ENCODE measurements at places on chromosomes 16 and 17.

DNA sequence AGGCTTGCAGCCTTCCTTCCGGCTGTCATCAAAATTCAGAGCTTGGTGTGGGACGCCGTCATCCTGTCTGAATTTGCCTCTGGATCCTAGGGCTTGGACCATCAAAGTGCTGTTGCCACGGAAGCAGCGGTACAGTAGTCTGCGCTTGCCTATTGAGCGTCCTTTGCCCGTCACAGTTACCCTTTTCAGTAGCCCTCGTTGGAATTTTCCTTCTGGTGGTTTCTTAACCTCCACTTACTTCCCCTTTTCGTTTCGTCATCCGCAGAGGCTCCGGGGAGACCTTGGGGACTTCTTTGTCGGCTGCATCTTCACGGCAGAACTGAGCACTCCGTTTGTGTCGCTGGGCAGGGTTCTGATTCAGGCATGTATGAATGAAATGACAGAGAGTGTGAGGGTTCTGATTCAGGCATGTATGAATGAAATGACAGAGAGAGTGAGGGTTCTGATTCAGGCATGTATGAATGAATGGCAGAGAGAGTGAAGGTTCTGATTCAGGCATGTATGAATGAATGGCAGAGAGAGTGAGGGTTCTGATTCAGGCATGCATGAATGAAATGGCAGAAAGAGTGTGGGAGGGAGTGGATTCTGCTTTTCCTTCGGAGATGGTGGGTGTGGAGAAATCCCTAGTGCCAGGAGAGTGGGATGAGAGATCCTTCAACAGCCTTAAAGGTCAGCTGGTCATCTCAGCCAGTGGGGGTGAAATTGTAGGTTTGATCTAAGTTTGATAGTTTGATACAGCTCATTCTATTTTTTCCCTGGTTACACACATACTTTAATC is 8.0 kb downstream of the TLCD3A start:
- H3K4me1 ChIP-seq: peaks cover 23% of the 10 kb centered on the region
- peak overlapping the region; percentile 78 for H3K27ac ChIP-seq

DNA sequence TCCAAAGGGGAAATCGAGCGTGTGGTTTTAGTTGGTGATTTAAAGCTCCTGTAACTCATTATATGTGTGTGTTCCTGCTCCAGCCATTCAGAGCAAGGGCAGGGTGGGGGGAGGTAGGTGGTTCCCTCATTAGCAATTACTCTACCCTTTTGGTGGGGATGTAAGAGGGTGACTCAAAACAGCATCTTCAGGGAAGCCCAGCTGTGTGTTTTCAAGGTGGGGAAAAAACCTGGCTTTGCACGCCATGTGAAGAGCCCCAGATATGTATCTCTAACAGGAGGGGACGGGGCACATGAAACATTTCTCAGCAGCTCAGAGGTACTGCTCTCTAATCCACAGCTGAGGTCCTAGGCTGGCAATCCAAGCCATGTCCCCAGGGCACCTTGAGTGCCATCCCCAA is 241.3 kb upstream of the ZFHX3 start:
- H3K4me3 ChIP-seq: no peak overlapping the region
- peak; percentile 2 for DNase-seq
- H3K4me1 ChIP-seq: no peaks in the 10 kb centered on the region
- H3K36me3 ChIP-seq: no peaks in the 10 kb centered on the region
- H3K27me3 ChIP-seq: no peaks in the 10 kb centered on the region

DNA sequence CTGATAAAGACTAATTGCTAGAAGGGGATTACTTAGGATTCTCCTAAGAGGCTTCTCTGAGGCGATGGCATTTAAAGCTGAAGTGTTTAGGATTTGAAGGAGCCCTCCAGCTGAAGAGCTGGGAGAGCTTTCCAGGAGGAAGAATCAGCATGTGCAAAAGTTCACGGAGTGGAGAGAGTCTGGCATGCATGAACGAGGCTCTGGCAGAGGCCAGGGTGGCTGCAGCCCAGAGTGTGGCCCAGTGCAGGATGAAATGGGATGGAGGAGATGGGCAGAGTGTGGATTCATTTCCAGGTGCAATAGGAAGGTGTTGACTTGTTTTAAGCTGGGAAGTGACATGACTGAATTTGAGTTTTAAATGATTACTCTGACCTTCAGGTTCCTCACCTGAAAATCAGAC is 249.0 kb upstream of the CCL2 start:
- no peak for DNase-seq
- H3K4me3 ChIP-seq: no peak overlapping the region
- no peaks in the 10 kb centered on the region for H3K4me1 ChIP-seq
- no peak overlapping the region for H3K27ac ChIP-seq
- no peaks in the 10 kb centered on the region for H3K36me3 ChIP-seq

GRCh38 chr17:35744830-35745229 is 8.2 kb downstream of the GAS2L2 start:
- no peak overlapping the region for H3K27ac ChIP-seq
- H3K36me3 ChIP-seq: no peaks in the 10 kb centered on the region
- H3K27me3 ChIP-seq: peaks cover 47% of the 10 kb centered on the region
- no peak for DNase-seq
- H3K4me3 ChIP-seq: no peak overlapping the region
- peaks cover 32% of the 10 kb centered on the region for H3K4me1 ChIP-seq

DNA sequence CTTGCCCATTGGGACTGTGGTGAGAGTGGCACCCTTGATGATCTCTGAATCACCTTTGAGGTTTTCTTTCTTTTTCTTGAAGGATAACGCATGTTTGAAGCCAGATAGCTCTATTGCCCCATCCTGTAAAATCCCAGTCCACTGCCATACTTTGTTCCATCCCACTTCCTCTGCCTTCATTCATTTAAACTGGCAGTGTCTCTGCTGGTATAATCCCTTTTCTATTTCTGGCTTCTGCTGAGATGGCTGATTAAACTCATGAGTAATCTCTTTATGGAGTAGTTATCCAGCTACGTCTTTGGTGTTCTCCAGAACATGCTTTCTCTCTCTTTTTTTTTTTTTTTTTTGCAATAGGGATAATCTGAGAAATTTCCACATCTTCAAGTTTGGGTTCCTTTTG is 656.5 kb upstream of the SALL1 start:
- DNase-seq: no peak
- no peak overlapping the region for H3K4me3 ChIP-seq
- H3K27ac ChIP-seq: no peak overlapping the region
- H3K36me3 ChIP-seq: no peaks in the 10 kb centered on the region
- no peaks in the 10 kb centered on the region for H3K4me1 ChIP-seq

DNA sequence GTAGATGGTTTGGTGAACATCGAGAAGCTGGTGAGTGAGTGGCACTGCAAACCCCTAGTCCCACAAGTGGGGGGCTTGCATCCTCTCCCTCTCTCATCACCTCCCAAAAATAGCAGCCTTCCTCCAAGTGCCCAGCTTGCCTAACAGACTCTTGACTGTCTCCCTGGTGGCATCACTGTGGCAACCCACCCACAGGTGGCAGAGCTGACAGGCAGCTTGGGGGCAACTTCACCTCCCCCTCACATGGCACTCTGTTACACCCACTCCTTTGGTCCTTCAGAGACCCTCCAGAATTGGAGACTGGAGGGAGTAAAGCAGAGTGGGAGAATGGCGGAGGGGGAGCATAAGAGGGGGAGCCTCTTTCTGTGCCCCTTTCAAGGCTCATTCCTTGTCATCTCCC is 15.7 kb downstream of the RAPGEFL1 start:
- H3K4me3 ChIP-seq: no peak overlapping the region
- no peak for DNase-seq
- no peaks in the 10 kb centered on the region for H3K36me3 ChIP-seq
- no peak overlapping the region for H3K27ac ChIP-seq
- H3K4me1 ChIP-seq: peaks cover 14% of the 10 kb centered on the region

GRCh38 chr17:64331931-64332493 is 58.6 kb downstream of the PECAM1 start:
- peaks cover 8% of the 10 kb centered on the region for H3K4me1 ChIP-seq
- H3K27me3 ChIP-seq: no peaks in the 10 kb centered on the region
- no peak overlapping the region for H3K27ac ChIP-seq
- H3K36me3 ChIP-seq: peaks cover 3% of the 10 kb centered on the region
- no peak overlapping the region for H3K4me3 ChIP-seq

DNA sequence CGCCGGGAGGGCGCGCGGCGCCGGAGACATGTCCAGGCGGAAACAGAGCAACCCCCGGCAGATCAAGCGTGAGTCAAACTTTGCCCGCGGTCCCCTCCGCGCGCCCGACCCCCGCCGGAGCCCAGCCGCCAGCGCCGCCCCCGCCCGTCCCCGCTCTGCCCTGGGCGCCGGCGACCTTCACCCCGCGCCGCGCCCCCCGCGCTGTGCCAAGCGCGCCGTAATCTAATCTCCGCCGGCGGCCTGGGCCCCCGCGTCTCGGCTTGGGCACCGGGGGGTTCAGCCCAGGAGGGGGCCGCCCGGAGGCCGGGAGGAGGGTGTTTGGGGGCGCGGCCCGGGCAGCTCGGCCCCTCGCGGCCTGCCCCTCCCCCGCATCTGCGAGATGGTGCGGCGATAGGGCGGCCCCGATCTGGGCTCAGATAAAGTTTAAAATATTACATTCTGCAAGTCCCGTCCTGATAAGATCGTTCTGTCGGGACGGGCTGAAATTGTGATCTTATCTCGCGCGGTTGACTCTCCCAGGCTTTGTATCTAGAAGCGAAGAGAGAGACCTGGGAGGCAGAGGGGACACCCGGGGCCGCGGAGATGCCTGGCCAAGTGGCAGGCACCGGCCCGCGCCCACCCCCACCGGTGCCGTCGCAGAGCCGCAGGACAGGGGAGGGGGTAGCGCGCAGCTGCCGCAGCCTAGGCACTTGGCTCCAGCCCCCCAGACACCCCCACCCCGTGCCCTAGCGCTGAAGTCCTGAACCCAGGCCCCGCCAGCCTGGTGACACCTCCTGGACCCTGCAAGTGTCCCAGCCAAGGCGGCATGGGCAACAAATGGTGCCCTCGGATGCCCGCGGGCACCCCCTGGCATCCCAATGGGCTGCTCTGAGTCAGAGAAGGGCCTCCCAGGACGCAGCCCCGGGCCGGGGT is 787 bp downstream of the ZFPM1 start:
- DNase-seq: peak; percentile 59
- no peaks in the 10 kb centered on the region for H3K27me3 ChIP-seq
- peak overlapping the region; percentile 94 for H3K27ac ChIP-seq
- peak overlapping the region; percentile 90 for H3K4me3 ChIP-seq

- H3K4me3 ChIP-seq: no peak overlapping the region
- H3K27ac ChIP-seq: no peak overlapping the region
Observed at GRCh38 chr16:20744922-20745440, 3.4 kb upstream of the THUMPD1 start.

GRCh38 chr17:31529841-31530251 is 138.4 kb downstream of the RAB11FIP4 start:
- peaks cover 10% of the 10 kb centered on the region for H3K4me1 ChIP-seq
- H3K36me3 ChIP-seq: peaks cover 6% of the 10 kb centered on the region
- no peak overlapping the region for H3K4me3 ChIP-seq
- no peak for DNase-seq
- H3K27me3 ChIP-seq: no peaks in the 10 kb centered on the region

DNA sequence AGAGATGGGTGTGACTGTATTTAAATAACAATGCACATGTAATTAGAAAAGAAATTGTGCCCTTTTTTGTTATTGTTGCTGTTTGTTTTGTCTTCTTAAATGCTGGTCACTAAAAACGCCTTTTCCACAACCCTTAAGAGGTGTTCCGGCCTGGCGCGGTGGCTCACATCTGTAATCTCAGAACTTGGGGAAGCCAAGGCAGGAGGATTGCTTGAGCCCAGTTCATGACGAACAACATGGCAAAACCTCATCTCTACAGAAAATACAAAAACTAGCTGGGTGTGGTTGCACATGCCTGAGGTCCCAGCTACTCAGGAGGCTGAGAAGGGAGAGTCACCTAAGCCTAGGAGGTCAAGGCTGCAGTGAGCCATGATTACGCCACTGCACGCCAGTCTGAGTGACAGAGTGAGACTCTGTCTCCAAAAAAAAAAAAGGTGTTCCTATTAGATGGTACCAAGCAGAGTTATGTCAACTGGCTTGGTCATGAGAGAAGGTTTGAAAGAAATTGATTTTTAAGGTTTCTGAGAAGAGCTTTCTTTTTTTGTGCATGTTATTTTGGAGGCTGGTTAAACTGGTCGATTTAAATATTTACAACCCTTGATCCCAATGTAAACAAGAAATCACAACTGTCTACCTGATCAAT is 23.5 kb upstream of the RFFL start:
- no peaks in the 10 kb centered on the region for H3K27me3 ChIP-seq
- peak; percentile 21 for DNase-seq
- peaks cover 59% of the 10 kb centered on the region for H3K4me1 ChIP-seq
- H3K4me3 ChIP-seq: peak overlapping the region; percentile 90

DNA sequence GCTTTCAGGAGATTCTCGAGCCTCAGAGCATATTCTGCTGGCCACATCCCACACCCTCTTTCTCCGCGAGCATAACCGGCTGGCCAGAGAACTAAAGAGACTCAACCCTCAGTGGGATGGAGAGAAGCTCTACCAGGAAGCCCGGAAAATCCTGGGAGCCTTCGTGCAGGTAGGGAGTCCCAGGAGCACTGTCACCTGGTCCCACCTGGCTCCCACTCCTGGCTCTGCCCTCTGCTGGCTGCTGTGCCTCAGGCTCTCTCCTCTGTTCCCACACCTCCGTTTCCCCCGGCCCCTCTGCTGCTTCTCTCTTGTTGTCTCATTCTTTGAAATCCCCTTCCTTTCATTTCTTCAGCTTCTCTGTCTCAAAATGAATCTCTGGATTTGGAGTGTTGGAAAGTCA is 16.4 kb downstream of the LPO start:
- H3K4me1 ChIP-seq: peaks cover 2% of the 10 kb centered on the region
- H3K27ac ChIP-seq: no peak overlapping the region
- no peak for DNase-seq
- H3K27me3 ChIP-seq: peaks cover 16% of the 10 kb centered on the region
- H3K4me3 ChIP-seq: no peak overlapping the region
- H3K36me3 ChIP-seq: no peaks in the 10 kb centered on the region

DNA sequence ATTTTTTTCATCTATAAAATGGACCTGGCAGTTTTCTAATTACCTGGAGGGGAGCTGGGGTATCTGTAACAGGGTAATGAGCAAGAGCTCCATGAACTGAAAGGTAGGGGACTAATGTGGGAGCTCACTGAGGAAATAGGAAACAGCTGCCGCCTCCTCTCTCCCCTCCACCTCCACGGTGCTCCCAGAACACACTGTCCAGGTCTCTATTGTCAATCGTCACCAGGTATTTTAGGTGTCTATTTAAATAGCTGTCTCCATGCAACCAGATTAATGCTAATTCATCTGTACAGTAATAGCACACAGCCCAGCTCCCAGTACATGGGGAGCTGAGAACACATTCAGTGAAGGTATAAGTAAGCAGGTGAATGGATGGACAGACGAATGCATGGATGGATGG is 233.3 kb downstream of the GRIN2A start:
- H3K36me3 ChIP-seq: no peaks in the 10 kb centered on the region
- DNase-seq: no peak
- H3K27ac ChIP-seq: no peak overlapping the region
- H3K27me3 ChIP-seq: no peaks in the 10 kb centered on the region
- H3K4me3 ChIP-seq: no peak overlapping the region

DNA sequence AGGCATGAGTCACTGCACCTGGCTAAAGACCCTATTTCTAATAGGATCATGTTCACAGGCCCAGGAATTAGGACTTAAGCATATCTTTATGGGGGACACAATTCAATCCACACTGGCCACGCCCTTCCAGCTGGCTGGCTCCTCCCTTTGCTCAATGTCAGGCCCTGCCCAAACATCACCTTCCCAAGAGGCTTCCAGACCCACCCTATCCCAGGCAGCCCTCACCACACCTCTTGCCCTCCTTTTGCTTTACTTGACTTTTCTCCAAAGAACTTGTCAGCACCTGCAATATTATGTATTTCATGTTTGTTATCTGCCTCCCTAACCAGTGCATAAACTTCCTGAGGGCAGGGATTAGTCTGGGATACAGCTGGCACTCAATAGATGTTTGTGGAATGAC is 109.6 kb upstream of the CDH5 start:
- no peak for DNase-seq
- H3K4me1 ChIP-seq: no peaks in the 10 kb centered on the region
- H3K36me3 ChIP-seq: no peaks in the 10 kb centered on the region
- no peak overlapping the region for H3K27ac ChIP-seq

All from activated CD8-positive, alpha-beta T cell treated with anti-CD3 and anti-CD28 coated beads for 36 hours (primary cell).